ENCODE measurements at places on chromosomes 13 and 19.

GRCh38 chr13:30323524-30323923, 16.2 kb upstream of the KATNAL1 start:
- peak; percentile 29 for DNase-seq

- DNase-seq, result no peak
These were observed 8.7 kb upstream of the KLK12 start for GRCh38 chr19:51043497-51043896.

DNA sequence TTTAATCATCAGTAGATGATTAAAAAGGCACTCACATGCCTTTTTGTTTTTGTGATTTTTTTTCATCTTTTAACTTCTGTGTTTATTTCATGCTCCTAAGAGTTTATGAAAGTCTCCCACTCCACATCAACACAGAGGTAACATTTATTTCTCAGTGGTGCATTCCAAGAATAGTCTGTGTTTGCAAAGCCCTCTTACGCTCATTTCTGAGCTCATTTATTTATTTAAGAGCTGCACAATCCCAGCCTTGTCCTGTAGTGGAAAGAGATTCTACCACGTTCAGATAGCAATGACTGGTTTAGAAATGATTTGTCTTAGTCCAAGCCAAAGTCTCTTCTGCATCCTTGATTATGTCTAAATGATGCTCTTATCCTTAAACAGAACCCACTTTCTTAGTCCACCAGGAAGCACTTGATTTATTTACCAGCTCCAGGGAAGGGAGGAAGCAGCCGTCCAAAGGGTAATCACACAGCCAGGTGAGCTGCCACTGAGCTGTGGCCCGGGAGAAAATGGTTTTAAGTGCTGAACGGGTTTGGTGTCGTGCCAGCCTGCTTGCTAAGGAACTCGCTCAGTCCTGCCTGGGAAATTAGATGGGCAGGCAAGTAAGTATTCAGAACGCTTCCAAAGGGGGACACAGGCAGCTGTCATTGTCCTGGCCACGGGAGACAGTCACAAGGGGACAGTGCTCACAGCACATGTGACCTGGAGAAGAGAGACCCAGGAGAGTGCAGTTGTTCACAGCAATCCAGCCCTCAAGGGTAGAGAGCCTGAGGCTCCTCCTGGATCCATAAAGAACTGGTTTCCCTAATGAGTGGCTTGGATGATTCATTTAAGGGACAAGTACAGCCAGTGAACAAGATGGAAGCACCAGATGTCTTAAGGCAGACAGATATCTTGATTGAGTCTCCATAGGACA, 131.8 kb upstream of the WASF3 start:
- DNase-seq, result no peak

- DNase-seq, result no peak
These were observed 26.6 kb downstream of the KLF2 start for GRCh38 chr19:16351133-16351809.

- peak; percentile 71 for DNase-seq
These were observed 28.3 kb downstream of the IL12RB1 start for GRCh38 chr19:18058208-18059009.

GRCh38 chr13:38752686-38753085, 65.8 kb downstream of the FREM2 start:
- no peak for DNase-seq

DNA sequence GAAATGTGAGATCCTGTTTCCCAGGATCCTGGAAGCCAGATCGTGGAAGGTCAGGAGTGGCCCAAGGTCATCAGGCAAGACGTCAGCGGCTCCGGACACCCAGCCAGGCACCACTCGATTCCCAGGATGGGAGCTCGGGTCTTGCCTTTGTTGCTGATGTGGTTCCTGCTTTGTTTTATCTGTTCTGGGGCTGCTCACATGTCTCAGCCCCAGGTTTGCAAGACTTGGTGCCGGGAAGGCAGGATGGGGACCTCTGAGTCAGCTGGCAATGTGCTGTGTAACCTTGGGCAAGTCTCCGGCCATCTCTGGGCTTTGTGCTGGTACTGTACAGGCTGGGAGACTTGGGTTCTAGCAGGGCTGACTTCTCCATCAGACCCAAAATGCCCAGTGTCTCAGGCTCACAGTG, 1.4 kb upstream of the FCHO1 start:
- no peak for DNase-seq

DNA sequence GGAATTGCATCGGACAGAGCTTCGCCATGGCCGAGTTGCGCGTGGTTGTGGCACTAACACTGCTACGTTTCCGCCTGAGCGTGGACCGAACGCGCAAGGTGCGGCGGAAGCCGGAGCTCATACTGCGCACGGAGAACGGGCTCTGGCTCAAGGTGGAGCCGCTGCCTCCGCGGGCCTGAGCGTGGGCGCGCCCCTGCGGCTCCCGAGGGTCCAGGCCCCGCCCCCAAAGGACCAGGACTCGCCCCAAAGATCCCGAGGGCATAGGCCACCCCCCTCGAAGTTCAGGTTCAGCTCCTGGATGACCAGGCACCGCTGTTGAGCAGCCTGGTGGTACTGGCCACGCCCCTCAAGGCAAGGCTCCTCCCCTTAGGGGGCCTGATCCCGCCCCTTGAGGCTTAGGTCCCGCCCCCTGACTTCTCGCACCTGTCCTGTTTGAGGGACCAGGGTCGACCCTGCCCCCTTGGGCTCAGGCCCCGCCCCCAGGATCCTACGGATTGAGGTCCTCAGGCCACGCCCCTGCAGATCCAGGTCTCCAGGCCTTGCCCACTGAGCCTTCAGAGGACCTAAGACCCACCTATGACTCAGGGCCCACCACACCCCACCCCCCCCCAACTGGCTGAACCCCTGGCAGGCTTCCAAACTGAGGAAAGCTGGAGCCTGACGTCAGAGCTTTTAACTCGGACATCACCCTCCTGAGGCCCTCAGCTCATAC, 43.1 kb downstream of the CYP4F22 start:
- DNase-seq, result no peak

- DNase-seq, result no peak
These were observed 527.4 kb upstream of the ATXN8OS start for GRCh38 chr13:69580255-69580654.

DNA sequence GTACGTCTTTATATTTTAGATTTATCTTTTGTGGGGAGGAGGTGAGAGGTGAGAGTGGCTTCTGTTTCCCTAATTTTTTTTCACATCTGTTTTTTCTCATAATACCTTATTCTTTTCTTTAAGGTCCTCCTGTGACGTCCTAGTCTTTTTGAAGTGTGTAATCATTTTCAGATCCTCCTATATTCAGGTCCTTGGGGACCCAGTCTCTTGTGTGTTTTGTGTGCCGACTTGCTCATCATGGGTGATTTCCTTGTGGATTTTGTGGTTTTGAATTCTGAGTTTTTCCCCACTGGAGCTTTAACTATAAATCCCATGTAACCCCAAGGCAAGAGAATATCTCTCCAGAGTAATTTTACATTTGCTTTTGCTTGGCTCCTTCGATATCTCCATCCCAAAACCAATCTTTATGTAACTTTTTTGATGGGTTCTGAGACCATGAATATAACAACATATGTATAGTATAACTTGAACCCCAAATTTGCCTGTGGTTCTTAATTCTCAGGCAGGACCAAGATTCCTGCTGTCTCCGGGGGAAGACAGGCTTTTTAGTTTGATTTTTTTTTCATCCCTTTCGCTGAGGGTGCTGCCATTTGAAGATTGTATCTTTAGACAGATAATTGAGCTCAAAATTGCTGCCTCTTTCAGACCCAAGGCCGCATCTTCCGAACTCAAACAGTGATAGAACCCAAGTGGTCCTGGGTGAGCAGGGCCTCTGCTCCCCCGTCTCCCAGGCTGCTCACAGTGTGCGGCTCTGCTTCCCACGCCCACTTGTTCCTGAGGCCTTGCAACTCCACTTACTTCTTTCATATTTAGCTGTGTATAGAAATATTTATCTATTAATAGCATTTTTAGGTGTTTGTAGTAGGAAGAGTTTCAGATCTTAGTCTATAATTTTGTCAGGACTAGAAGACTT, 59.1 kb upstream of the GPR183 start:
- no peak for DNase-seq

DNA sequence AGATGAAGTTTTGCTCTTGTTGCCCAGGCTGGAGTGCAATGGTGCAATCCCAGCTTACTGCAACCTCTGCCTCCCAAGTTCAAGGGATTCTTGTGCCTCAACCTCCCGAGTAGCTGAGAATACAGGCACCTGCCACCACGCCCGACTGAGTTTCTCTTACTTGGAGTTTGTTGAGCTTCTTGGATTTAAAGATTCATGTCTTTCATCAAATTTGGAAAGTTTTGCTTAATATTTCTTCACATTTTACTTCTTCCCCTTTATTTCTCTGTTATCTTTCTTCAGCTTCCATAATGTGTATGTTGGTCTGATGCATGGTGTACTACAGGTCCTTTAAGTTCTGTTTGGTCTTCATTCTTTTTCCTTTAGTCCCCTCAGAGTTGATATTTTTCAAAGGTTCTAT, 8.9 kb upstream of the ZNF560 start:
- DNase-seq, result no peak

DNA sequence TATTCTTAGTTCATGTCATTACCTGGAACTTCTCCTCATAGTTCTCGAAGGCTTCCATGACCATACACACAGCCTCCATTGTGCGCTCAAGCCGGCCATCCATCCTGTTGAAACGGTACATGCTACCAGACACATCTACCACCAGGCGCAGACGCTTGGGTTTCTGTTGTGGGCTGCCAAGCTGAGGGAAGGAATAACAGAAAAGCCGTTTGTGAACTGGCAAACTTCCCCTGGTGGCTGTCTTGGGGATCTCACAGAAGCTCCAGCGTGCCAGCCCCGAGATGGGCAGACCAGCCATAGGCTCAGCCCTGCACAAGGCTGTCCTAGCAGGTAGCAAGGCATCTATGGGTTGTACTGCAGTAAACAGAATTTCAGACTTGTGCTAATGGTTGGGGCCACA, 130.1 kb downstream of the RGCC start:
- DNase-seq, result no peak

DNA sequence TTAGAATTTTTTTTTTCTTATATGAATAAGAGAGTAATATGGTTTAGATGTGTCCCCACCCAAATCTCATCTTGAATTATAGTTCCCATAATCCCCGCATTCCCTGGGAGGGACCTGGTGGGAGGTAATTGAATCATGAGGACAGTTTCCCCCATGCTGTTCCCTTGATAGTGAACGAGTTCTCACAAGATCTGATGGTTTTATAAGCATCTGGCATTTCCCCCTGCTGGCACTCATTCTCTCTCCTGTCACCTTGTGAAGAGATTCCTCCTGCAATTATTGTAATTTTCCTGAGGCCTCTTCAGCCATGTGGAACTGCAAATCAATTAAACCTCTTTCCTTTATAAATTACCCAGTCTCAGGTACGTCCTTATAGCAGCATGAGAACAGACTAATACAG, 205.7 kb downstream of the MYO16 start:
- no peak for DNase-seq

DNA sequence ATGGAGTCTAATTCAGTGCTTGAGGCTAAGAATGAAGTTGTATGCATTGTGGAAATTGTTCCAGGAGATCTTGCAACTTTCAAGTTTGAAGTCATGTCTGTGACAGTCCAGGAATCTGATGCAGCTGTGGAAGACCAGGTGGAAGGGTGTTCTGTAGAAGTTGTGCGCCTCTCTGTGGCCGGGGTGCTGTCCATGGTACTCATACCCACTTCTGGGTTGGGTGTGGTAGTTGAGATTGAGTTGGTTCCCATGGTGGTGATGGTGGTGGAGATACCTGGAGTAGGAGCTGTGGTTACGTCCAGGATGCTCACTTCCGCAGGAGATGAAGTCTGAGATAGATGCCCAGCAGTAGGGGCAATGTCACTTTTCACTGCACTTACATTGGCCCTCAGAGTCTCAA, 44.3 kb downstream of the MUC16 start:
- no peak for DNase-seq

- DNase-seq, result no peak
These were observed 98.5 kb downstream of the MIPEP start for GRCh38 chr13:23790577-23791170.

- DNase-seq, result no peak
These were observed 282.9 kb downstream of the KLF5 start for GRCh38 chr13:73341748-73342147.

DNA sequence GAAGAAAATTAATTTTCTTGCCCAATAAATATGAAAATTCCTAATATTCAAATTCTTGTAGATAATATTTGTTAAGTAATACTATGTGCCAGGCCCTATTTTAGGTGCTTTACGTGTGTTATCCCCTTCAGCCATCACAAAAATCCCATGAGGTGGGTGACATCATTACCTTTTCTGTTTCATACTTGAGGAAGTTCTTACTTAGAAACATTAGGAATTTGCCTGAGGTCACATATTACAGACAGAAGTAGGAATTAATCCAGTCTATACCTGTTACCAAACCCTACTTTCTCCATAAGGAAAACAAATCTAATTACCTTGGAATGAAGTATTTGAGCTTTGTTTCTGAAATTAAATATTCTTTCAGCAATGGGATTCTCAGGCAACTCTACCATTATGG, 336.1 kb downstream of the GPC6 start:
- DNase-seq, result no peak

- DNase-seq, result no peak
These were observed 16.2 kb downstream of the ZNF331 start for GRCh38 chr19:53553865-53554791.

DNA sequence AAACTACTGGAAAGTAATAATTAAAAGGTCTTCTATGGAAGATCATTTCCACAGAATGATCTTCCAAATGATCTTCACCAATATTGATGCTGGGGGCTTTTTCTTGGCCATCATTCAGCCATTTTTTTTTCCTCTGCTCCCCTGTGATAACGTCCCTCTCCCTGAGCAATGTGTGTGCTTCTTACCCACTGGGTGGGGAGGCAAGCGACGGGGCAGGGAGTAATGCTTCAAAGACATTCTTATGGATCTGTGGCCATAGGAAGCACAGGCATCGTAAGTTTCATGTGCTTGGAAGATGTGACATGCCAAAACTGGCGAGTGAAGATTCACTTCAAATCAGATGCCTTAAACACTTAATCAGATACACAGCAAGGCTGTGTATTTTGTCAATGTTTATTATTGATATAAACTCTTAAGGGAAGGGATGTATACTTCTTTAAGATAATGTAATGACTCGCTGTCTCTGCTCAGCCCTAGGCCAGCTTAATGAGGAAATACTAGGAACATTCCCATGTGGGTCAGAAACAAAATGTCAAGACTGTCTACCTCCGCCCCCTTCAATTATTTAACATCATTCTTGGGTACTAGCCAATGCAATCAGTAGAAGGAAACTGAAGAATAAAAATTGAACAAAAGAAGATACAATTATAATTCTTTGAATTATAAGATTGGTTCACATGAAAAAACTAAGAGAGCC, 34.1 kb upstream of the SERPINE3 start:
- no peak for DNase-seq

DNA sequence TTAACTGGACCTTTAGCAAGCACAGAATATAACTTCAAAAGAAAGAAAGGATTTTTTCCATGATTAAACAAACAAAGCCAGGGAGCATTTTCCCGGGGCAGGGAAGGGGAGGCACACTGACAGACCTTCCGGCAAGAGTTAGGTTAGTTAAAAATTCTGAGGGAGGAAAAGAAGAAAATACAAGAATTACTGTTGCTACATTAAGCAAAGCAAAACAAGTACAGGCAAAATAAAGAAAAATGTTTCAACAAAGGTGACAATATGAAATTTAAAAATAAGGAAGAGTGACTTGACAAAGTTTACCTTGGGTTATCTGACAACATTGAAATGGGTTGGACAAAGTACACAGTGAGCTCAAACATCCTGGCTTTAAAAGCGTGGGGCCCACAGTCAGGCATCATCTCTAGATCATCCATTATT, 51.5 kb downstream of the KLF12 start:
- DNase-seq, result no peak

Data from MV-4-11 (cell line).